D721Med (cell line): ENCODE measurements at places on chromosomes 1 and 21.

- no peak for DNase-seq
Measured at GRCh38 chr1:150558303-150558704, 9.1 kb downstream of the ADAMTSL4 start.

DNA sequence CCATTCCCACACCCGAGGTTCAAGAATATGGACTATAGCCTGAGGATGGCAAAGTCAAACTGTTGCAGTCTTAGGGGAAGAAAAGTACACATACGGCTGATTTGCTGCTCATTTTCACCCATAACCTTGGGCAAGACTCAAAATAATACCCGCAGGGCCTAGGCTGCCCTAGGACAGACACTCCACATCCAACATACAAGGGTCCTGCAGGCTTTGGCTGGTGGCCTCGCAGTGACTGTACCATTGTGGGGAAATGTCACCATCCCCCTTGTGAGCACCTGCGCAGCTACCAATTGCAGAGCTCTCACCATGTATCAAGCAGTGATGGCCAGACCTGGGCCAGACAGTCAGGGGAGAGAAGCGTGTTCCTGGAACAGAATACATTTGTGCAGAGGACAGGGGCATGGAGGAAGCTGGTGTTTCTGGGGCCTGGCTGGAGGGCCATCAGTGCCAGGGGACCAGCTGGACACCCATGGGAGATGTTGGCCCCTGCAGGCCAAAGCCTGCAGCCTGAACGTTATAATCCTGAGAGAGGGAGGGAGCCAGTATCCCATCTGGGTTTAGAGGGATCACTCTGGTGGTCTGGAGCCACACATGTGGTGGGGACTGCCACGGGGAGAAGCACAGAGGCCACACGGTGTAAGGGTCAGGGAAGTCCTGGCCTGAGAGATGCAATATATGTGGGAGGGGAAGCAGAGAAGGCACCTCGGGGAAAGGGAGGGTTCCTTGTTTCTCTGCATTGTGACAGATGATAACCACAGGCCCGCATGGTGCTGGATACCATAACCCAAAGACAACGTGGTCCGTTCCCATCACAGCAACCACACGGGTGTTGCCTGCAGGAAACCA is 101.2 kb downstream of the GLIS1 start:
- DNase-seq = no peak

GRCh38 chr1:167016100-167016750 is 27.1 kb downstream of the MAEL start:
- DNase-seq = no peak

- no peak for DNase-seq
Measured at GRCh38 chr1:99657213-99658030, 11.5 kb downstream of the PALMD start.

- no peak for DNase-seq
Measured at GRCh38 chr1:82226186-82226505, 425.4 kb downstream of the ADGRL2 start.

DNA sequence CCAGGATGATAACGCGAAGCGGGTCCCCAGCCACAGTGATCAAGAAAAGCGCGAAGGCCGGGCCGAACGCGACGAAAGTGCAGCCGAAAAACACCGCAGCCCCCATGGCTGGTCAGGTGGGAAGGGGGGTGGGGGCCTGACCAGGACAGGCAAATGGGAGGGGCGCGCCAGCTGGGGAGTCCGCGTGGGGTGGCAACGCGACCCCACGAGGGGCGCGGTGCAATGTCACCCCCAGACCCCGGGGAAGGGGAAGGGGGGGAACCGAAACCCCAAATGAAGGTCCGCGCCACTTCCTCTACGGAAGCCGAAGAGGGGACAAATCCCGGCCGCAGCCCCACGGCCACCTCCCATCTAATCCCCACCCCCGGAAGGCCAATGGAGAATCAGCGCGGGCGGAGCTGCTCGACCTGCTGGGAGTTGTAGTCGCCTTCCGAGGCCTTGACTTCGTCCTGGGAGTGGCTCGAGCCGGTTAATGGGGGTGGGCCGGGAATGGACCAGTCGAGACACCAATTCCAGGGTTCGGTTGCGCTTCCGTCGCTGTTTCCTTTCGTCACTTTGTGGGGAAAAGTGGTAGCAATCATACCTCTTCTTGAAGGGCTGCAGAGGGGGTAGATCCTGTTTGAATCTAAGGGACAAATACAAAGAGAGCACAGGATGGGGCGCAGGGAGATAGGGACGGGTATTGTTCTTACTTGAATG is at the start of gene APH1A:
Gene APH1A, minus strand, starts transcription at position 312 of the 699 bp plus-strand sequence. Its CDS starts 206 bp downstream, at position 106.
- DNase-seq = peak; percentile 100

DNA sequence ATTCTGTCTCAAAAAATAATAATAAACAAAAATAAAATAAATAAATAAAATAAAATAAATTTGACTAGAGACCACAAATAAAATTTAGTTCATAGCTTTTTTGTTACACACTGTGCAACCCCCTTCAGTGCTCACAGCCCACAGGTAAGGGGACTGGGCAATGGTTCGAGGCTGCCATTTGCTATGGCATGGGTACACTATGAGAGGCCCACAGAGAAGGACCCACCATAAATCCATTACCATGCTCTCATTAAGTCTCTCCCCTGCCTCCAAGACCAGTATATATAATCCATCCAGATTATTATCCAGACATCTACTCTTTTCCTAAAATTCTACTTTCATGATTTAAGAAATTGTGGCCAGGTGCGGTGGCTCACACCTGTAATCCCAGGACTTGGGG is 8.7 kb upstream of the RIT1 start:
- no peak for DNase-seq

GRCh38 chr1:223012176-223012788 is 130.8 kb downstream of the TLR5 start:
- DNase-seq = no peak

DNA sequence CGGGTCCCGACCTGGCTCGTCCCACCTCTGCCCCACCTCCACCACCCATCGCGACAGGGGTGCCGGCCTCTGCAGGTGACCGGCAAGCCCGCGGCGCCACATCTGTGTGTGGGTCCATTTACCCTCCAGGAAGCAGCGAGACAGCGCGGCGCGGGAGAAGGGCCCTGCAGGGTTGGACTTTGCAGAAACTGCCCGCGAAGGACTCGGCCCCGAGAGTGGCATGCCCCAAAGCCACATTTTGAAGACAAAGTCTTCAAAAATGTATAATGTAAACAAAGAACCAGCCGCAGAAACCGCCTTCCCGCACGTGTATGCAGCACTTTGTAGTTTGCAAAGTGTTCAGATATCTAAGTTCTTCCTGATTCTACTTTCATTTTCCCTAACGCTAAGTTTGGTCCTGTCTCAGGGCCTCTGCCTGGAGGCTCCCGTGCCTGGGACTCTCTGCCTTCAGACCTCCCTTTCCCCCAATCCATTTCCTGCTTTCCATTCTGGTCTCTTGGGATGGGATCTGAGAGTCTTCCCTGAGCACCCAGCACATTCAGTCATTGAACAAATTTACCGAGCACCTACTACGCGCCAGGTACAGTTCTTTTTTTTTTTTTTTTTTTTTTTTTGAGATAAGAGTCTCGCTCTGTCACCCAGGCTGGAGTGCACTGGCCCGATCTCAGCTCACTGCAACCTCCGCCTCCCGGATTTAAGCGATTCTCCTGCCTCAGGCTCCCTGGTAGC is 524 bp upstream of the TMCO4 start:
- DNase-seq = no peak

DNA sequence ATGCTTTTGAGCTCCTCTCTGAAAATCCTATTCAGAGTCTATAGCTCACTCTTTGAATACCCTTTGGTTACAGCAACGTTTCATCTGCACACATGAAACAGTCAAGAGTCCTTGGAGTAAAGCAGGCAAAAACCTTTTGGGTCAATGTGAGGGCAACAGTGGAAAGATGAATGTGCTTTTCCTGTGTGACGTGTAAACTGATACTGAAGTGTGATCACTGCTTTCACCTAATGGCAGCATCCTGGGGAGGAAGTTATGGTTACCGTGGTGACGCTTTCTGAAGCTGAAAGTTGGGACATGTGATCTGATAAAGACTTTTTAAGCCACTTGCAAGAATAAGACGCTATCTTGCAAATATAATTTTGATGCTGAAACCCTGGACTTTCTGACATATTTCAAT is 160.0 kb downstream of the SEC16B start:
- DNase-seq = no peak

DNA sequence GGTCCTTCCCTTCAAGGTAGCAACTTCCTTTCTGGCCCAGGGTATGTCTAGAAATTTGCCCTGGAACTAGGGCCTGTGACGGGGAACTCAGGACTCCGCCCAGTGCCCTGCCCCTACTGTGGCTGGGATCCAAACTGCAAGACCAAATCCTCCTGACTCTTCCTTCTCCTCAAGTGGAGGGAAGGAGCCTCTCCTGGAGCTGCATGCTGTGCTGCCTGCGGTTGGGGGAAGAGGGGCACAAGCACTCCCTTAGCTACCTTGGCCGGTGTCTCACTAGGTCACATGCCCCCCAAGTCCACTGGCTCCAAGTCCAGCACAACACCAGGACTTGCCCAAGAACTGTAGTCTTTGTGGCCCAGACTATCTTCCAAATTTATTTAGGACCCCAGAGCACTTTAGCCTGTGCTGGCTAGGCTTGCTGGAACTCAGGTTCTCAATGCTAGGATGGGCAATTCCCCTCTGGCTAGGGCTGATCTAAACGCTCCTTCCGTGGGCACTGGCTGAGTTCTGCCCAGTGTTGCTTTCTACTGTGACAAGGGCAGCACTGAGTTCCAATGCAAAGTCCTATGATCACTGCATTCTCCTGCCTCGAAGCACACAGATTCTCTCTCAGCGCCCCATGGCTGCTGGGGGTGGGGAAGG is 12.2 kb downstream of the ADSS2 start:
- DNase-seq = no peak

- DNase-seq = no peak
Measured at GRCh38 chr1:241957692-241958494, at the start of gene BECN2. Gene BECN2 (plus strand): TSS chr1:241957767. CDS start chr1:241957767, 0 bp downstream.

DNA sequence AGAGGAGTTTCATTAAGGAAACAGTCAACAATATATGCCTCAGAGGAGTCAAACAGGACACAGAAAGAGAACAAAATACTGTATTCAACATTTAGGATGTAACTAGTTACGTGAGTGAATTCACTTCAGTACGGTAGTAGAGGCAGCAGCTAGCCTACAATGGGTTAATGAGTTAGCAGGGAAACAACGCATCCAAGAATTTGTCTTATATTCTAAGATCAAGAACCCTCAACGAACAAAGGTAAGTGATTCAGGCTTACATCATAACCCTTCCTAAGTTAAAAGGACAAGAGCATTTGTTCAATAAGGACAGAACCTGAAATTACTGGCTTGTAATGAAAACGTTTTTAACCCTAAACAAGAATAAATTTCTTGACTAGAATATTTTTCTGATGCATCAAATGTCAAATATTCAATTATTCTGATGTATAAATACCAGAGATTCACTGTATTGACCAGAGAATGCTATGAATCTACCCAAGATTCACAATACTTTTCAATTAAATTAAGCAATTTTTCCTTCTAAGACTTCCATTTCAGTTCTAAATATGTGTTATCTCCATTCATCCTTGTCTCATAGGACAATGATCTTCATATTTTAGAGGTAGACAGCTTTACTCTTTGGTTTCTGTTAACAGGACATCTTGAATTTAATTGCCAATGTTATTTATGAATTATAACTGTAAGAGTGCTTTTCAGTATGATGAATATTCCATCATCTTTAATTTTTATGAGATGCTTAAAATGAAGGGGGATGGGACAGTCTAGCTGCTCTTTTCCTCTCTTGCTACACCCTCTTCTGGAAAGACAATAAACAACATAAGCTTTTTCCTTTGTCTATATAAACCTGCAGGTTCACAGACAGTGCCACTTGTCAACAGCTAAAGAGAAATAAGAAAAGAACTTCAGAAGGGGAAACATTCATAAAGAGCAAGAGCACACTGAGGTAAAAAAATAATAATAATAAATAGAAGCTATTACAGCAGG is 209.5 kb downstream of the SMYD3 start:
- DNase-seq = no peak
